ENCODE measurements at places on chromosomes 1 and 21.

GRCh38 chr21:41671859-41672542 is 94.9 kb downstream of the RIPK4 start:
- no peak for DNase-seq

DNA sequence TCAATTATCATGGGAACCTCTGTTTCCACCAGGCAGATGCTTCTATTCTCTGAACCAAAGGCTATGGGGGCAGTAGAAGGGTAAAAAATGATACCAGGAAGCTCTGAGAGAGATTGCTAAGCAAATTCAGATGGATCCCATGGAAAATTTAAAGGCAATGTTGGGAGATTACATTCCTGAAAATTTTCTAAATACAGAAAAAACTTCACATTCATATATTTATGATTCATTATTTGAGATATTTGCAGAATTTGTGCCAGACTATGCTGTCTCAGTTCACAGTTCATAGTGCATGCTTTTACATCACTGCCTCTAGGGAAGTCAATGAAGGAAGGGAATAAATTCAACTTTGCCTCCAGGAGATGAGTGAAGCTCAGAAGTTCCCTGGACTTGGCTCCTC is 57.5 kb downstream of the KCNT2 start:
- no peak for DNase-seq

DNA sequence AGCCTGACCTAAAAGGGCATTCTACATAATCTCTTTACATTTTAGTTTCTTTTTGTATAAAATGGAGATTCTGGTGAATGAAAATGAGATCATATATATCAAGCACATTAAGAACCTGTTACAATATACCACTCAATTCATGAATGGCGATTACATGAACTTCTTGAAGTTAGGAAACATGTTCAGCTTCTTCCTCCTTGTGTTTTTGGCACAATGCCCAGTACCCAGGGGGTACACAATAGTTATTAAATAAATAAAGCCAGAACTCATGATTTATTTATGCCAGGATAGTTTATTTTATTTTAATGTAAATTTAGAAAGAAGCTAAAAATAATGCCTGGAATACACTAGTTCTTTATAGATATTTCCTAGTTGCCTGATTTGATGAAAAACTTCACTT is 186.0 kb upstream of the PTGFR start:
- DNase-seq = no peak

GRCh38 chr1:115837341-115837739 is 3.6 kb downstream of the NHLH2 start:
- no peak for DNase-seq

- no peak for DNase-seq
These were observed 85.1 kb downstream of the POU2F1 start for GRCh38 chr1:167305706-167306277.

- no peak for DNase-seq
These were observed 158.5 kb downstream of the TSEN15 start for GRCh38 chr1:184210031-184210430.

DNA sequence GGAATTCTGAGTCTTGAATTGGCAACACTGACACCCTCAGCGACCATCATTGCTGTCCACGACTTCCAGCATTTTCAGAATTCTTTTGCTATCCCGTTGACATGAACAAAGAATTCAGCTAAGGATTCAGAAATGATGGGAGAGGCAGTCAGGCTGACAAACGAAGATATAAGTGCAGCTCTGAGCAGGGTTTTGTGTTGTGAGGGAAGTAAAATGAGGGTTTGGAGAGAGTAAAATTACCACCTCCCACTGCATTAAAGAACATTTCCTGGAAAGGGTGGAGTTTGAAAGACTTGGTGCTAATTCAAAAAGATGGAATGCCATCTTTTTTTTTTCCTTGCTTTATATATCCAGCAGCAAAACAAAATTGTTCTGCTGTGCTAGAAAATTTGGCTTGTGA is 4.9 kb upstream of the ELK4 start:
- no peak for DNase-seq

DNA sequence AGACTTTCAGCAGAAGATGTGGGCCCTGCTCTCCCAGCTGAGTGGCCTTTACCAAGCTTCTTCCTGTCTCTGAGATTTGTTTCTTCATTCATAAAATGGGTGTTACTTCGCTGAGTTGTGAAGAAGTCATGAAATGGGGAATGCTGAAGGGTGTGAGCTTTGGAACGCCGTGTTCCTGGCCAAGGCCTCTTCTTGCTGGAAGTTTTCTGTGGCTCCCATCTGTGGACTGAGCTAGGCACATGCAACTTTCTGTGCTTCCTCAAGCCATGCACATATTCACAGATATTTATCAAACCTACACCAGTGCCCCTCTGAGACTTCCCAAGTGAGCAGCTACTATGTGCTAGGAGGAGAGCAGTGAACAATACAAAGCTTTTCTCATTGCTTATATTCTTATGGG is 106.3 kb upstream of the JUN start:
- no peak for DNase-seq

DNA sequence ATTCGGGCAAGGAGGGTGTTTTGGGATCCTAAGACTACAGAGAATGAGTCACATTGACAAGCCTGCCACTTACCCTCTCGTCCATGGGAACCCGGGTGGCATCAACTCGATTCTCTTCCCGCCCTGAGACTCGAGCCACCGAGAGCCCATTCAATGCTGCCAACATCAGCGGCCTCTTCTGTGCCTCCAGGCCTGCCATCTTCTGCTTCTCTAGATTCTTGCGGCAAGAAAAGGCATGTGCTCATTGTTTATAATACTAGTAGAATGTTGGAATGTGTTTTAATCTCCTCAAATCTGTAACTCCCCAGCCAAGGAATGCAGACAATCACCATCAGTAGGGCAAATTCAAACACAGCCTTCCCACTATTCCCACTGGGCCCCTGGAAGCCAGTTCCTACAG is 96.9 kb downstream of the SMYD2 start:
- DNase-seq = no peak

DNA sequence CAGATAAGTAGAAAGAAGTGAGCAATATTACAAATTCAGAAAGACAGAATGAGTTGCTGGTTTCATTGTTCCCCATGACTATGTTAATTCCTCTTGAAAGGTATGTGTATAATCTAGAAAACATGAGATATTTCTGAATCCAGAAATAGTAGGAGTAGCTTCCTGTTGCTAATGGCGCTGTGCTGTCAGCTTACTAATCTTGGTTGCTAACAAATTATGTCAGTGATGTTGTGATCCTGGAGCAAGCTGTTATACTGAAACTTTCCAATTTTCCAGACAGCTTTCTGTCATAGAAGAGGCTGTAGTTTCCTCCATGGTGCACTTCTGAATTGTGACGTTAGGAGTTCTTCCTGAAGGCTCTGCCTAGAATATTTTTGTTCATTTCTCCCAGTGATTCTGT is 372.3 kb downstream of the USP25 start:
- no peak for DNase-seq

- no peak for DNase-seq
These were observed 1409.4 kb downstream of the MRPL39 start for GRCh38 chr21:24197923-24198322.

DNA sequence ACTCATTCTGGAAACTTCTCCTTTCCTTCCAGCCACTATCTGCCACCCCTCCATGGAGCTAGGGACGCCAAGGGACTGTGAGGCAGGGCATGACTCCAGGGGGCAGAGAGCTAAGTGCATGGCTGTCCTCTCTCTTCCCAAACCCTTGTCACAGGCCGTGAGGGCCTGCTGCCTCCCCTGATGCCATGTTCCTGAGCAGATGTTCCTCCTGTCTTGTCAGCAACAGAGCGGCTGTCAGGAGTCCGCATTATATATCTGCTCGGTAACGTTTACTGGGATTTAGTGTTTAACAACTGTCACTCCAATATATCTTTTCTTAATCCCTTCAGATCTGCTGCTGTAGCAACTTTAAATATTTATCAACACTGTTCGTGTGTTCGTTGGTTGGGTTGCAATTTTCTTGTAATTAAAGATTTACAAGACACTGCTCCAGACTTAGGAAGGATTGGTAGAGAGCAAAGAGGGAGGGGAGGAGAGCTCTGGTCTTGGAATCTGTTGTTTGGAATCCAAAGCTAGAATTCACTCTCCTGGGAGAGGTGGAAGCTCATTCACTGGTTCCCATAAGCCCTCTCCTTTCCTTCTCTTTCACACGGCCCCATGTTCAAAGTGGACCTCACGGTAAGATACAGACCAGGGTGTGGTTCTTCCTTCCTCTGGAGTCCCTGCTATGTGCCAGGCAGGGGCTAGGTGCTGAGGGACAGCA is 76.2 kb downstream of the MDM4 start:
- DNase-seq = no peak

DNA sequence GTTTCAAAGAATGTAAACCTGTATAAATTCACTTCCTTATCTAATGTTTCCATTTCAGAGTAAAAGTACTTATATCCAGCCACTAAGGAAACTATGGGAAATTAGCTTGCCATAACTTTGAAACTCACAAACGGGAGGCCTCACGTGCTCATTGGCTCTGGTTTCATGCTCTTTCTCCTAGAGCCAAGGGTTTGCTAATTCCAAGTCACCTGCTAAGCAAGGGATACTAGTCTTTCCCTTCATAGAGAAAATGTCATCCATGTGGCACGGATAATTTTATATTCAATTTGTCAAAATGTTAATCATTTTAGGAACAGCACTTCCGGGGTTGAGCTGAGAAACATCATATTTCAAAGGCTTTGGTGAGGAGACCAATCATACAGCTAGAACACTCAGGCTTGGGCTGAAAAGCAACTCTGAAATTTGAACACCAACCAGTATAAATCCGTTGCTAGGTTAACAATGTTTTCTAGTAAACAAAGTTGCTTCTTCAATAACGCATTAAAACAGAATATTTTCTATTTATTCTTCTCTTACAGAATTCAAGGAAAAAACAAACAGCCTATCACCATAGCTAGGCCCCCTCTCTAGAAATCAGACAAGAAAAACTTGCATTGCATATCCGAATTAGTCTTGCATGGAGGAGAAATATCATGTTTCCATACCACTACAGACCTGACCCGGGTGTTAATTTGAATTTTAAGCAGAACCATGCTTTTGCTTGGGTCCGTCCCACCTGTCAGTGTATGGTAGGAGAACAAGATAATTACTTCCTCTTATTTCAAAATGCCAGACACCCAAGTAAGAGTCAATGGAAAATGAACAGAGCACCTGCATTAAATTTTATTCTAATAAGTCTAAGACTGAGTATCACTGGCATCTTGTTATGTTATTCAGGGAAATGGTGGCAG is 196.1 kb upstream of the ESRRG start:
- no peak for DNase-seq

GRCh38 chr21:17427831-17428483 is 84.9 kb upstream of the CXADR start:
- DNase-seq = no peak

GRCh38 chr1:85125891-85126290 is 74.9 kb downstream of the SYDE2 start:
- DNase-seq = no peak

DNA sequence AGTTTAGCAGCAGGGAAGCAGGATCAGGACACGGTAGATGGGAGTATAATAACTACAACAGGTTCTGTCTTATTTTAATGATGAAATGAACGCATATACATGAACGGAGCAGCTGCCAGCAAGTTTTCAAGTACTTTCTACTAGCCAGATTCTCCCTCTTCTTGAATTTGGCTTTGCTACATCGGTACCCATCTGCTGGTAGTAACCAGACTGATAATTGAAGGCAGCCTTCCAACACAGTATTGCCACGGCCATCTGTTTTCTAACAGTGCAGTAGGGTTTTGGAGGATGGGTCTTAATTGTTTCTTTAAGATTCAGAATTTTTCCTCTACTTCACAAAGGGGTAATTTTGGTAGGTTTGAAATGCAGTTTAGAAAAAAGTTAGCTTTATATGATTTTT is 33.4 kb downstream of the CENPF start:
- DNase-seq = no peak

- DNase-seq = no peak
These were observed 19.4 kb downstream of the FYB2 start for GRCh38 chr1:56799605-56800400.

GRCh38 chr1:187300081-187300480 is 471.3 kb downstream of the PLA2G4A start:
- DNase-seq = no peak

DNA sequence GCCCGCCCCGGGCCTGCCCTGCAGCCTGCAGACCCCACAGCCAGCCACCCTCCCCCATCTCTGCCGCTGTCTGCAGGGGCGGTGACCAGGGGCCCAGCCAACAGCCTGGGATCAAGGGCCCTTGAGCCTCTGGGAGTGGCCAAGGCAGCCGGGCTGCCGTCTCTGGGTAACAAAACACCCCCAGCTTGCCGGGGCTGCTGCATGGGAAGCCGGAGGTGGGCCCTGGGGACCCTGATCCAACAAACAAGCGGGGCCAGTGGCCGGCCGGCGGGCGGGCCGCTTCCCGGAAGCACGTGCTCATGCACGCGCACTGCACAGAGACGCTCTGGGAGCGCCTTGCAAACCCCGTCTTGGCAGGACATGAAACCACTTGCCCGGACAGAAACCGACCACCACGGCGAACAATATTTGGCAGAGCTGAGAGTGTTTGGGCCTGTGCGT is 13.2 kb downstream of the MEGF6 start:
- DNase-seq = no peak

All from AML-193 (cell line).